NCI-H146 (cell line): ENCODE measurements at places on chromosomes 3 and 15.

- DNase-seq: no peak
Measured at GRCh38 chr3:97470481-97470880, 294.1 kb upstream of the ARL6 start.

DNA sequence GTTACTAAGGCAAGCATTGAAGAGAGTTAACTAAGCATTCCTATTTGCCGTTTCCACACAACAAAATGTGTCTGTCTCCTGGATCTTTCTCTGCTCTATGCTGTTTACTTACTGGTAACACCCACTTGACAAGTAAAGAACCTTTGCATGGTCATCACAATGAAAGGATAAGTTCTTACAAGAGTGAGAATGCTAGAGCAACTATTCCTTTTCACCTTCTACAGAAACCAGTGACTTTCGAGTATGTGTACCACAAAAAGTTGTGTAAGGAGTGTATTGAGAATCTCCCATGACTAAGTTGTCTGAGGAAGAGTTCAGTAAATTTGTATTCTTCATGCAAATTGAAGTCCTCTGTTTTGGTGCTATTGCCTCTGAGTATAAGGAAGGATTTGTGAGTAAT is 10.8 kb downstream of the TIPARP start:
- no peak for DNase-seq

GRCh38 chr3:153785901-153786300 is 335.3 kb upstream of the ARHGEF26 start:
- DNase-seq: no peak

DNA sequence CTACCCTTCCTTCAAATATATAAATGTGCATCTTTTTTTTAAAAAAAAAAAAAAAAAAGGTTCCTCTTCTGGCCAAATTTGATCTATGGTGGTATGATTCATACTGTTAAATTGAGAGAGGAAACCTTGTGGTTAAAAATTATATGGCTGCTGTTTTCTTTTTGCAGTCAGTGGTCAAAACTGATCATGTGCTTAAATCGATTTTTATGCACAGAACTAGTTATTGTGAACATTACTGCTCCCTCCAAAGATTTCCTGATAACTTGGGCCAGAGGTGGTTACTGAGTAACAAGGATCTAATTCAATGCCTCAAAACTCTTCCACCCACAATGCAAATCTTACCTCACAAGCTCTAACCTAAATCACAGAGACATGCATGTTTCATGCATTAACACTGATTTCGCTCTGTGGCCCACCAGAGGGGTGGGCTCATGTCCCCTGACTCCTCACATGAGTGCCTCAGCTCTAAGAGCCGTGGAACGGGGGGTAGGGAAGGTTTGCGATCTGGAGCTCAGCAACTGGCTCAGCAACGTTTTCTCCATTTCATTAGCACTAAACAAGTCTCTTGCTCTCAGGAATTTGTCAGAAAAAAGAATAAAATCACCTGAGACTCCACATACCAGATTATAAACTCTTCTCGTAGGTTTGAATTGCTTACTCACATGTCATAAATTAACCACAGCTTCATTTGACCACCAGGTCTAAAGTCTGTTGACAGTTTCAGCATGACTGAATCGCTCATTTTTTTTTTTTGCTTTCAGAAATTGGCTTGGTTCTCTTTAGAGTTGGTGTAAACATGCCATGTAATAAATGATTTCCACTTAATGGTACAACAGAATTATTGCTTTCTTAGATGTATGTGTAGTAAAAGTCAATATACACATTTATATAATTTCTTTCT is 280.4 kb downstream of the CD47 start:
- DNase-seq: no peak

- DNase-seq: no peak
Measured at GRCh38 chr15:33559207-33559890, 248.6 kb downstream of the RYR3 start.

GRCh38 chr15:90349072-90349471 is 3.0 kb upstream of the ZNF774 start:
- no peak for DNase-seq

- DNase-seq: no peak
Measured at GRCh38 chr3:182294256-182294655, 499.0 kb upstream of the ATP11B start.

GRCh38 chr15:100980410-100981046 is 61.4 kb downstream of the LRRK1 start:
- no peak for DNase-seq

GRCh38 chr3:184543843-184544512 is 17.6 kb upstream of the EPHB3 start:
- peak; percentile 85 for DNase-seq

DNA sequence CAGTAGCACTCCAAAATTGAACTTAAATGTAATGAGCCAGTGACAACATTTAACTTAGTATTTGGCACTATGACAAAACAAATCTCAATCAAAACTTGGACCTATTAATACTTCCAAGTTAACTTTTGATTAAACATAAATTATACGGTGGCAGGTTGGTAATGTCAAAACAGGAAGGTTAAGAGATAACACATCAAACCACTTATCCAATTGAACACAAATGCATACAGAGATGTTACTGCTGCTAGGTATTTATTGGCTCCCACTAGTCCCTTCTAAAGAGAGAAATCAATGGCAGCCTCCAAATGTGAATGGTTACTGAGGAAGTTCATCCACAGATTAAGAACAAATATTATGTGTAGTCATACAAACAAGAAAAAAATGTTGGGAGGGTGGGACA is 1.8 kb downstream of the GSK3B start:
- peak; percentile 21 for DNase-seq

DNA sequence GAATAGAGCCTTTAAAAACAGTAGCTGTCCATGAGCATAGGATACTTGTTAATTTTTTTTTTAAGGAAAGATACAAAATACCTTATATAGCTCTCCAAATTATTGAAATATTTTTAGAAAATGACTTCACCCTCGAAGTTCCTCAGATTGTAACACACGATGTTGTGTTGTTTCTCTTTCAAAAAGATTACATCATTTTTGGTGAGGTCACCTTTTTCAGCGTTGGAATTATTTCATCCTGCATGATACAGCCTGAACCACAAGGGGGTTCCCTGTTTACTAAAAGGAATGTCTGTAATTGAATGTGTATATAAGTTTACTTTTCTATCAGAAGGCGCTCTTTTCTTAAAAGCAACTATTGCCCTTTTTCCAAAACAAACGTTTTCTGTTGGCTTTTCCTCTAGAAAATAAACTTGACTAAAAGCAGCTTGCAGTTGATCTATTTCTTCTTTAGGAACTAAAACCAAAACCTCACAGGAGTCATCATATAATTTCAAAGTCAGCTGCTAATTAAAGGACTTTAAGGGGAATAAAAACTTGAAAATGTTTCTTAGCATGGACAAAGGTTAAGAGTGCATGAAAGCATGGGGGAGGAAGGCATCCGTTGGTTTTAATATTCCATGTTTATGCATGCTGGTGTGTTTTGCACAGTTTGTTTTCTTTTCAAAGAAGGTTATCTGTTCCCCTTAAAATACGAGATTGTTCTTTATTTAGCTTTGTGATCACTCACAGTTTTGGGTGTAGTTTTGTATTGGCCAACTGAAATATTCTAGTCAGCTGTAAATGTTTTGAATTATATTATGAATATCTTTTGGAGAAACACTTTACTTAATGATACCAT is 29.4 kb downstream of the LYSMD4 start:
- DNase-seq: peak; percentile 9

DNA sequence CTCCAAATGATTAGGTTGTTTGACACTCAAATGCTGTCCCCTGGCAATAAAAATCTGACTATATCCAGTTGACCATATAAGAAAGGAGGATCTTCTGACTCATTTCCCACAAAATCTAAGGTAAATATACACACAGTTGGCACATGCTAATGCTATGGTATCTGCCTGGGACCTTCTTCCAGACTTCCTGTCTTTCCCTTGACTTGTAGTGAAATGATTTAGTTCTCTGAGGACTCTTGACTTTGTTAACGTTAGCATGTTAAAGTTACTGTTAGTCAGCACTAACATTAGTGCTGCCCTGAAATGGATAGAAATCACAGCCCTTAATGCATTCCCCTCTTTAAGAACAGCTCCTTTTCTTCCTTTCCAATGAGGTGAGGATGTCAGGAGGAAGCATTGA is 124.3 kb upstream of the LSAMP start:
- no peak for DNase-seq

DNA sequence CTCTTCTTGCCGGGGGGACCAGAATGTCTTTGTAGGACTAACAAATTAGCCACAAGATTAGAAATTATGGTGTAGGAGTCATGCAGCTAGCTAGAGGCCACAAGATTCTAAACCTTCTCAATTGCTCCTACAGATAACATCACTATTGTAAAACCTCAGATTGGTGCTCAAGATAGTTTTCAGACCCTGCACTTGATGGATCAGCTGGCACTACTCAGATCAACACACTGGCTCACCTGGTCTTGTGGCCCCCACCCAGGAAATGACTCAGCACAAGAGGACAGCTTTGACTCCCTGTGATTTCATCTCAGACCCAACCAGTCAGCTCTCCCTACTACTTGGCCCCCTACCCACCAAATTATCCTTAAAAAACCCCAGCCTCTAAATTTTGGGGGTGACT is 124.1 kb upstream of the RASGRP1 start:
- no peak for DNase-seq

GRCh38 chr3:16888785-16889607 is 4.2 kb downstream of the PLCL2 start:
- DNase-seq: no peak

- no peak for DNase-seq
Measured at GRCh38 chr15:29920515-29920914, 98.2 kb upstream of the TJP1 start.

DNA sequence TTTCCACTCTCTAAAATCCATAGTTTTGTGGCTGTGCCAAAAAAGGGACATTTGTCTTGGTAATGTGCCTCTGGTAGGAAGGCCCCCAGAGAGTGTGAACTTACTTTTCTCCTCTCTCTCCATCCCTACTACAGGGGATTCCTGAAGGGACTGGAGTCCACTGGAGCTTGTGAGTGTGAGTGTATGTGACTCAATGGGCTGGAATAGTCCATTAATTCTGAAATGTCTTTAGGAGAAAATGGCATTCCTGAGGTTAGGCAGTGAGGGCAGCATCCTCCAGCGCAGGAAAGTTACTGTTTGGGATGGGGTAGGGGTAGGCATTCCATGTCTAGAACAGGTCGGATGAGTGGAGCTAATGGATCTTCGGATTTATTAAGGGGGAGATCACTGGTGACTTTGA is 59.8 kb upstream of the CACNA2D3 start:
- DNase-seq: no peak

DNA sequence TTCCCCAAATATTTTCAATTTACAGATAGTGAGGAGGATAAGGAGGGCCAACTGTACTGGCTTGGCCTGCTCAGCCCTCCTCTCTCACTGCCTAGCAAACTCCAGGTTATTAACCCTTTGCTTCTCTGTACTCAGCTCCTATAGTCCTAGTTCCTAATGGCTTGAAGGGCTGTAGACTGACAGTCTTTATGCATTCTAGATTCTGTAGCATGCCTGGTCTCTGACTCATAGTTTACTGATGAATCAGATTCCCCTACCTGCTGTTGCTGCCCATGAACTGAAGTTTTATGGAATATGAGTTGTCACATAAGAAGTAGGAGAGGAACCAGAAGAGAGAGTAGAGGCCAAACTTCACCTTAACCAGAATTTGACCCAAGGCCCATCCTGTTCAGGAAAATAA is 27.1 kb upstream of the MAP3K13 start:
- no peak for DNase-seq

- no peak for DNase-seq
Measured at GRCh38 chr15:56598991-56599390, 134.1 kb upstream of the MNS1 start.
